ENCODE measurements at places on chromosomes 2 and 18.

DNA sequence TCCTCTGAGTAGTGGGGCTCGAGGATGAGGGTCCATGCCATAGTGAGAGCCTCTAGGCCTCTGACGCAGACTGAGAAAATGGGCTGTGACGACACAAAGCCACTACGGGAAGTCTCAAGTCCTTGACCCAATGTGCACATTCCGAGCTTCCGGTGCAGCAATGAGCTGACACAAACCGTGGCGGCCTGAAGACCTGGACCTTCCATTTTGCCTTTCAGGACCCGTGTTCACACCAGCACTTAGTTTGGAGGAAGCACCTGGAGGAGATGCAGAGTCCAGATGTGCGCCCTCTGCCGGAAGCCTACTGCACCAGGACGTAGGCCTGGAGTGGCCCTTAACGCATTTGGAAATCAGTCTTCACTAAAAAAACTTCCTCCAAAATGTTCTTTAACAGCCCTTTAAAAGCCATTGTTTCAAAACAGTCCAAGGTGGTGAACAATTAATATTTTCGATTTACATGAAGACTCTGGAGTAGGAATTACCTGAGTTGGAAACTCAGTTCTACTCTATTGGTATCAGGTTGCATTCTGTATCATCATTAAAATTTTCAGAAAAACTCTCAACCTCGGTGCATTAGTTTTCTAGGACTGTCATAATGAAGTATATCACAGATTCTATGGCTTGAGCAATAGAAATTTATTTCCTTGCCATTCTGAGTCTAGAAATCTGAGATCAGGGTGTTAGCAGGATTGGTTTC is 33.9 kb downstream of the BMP10 start:
- DNase-seq, result no peak

DNA sequence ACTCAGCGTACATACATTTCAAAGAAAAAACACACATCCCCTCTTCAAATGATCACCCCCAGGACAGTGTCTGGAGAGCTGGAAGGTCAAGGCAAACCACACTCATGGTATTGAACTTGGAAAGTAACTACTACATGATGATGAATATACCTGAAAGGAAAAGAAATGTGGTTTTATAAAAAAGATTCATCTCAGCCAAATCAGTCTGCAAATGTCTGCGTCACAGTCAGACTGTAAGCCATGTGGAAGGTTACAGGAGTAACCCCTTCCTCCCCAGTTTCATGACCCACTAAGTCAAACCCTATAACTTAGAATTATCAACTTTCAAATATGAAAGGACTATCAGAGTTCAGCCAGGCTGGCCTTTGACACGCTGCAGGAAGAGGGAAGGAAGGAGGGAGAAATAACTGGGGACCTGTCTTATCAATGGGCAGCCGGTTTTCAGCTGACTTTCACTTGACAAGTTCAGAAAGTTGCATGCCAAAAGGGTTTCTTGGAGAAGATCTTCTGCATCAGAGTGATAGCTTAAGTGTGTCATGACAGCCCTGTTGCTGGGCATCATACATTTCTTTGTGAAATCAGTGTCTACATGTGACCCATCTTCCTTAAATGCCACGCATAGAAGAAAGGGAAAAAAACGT is 7.0 kb upstream of the BMP10 start:
- DNase-seq, result no peak

- no peak for DNase-seq
These were observed 375.8 kb upstream of the FANCL start for GRCh38 chr2:58616961-58617360.

DNA sequence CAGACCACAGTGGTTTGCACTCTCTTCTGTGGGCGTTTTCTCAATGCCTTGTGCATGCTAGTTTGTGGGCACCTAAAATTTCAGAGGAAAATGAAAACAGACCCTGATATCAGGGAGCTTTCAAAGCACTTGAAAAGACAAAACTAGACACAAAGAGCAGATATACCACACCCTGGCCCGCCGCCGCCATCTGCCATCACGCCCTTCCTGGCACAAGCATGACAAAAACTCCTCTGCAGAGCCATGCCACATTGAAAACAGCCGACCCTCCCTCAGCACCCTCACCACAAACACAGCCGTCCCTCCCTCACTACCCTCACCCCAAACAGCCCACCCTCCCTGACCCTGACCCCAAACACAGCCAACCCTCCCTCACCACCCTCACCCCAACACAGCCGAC is 84.8 kb upstream of the RAB6C start:
- no peak for DNase-seq

DNA sequence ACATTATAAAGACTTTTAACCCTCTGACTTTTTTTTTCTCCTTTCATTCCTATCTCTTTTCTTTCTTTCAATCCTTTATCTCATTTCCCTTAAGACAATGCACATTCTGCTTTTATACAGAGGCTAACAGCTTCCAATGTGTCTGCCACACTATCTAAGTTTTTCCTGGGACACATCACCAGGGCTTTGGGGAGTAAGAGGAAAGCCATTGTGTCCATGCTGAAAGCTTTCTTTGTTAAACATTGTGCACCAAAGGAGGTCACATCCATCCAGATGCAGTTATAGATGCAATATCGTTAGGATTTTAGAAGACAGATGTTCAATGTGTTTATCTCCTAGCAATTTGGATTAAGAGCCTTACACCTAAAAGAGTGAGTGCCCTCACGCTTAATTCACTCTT is 534.1 kb downstream of the CNTNAP5 start:
- no peak for DNase-seq

- DNase-seq, result no peak
These were observed 35.5 kb downstream of the SDC1 start for GRCh38 chr2:20189299-20189931.

- DNase-seq, result no peak
These were observed 1191.9 kb upstream of the SLC39A10 start for GRCh38 chr2:194464964-194465638.

GRCh38 chr2:86360776-86361175 is 23.4 kb upstream of the REEP1 start:
- DNase-seq, result no peak

DNA sequence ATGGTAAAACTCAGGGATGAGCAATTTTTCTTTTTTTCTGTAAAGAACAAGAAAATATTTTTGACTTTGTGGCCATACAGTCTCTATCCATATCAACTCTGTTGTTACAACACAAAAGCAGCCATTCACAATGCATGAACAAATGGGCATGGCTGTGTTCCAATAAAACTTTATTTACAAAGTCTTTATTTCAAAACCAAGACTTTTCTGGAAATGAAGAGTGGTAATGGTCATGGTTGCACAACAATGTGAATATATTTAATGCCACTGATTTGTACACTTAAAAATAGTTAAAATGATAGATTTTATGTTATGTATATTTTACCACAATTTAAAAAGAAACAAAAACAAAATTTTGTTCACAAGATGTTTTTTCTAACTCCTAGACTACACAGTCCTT is 1.6 kb upstream of the DSG3 start:
- no peak for DNase-seq

DNA sequence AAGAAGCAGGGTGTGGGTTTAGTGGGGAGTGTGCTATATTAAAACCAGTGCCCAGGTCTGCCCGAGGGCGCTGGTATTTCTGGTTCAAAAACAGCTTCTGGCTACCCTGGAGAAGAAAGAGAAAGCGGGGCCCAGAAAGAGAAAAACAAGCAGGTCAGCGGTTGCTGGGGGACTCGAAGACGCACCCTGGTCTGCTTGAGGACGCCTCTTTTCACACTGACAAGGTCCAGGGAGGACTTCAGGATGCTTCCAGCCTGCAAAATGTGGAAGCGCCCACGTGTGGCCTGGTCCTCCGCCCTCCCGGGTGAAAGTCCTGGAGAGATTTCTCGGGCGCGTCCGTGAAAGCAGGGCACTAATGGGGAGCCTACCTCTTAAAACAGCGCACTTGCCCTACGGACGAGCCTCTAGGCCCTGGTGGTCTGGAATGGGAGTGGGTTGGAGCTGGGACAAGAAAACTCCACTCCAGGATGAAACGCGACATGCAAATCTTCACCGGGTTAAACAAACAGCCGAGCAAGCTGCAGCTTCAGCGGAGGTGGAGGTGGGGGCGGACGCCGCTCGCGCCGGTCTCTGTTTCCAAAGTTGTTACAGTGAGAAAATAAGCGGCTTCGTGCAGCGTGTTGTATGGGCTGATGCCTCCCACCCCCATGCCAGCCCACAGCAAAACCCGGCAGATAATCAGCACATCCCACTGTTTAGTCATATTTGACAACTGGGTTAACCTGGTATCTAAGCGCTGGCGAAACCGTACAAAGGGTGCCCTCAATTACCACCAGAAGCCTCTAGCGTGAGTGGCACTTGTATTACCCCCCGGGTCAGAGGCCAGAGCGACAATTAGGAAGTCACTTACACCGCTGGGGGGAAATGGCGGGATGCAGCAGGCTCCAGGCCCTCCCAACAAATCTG is 1.1 kb upstream of the SP9 start:
- DNase-seq, result no peak

- no peak for DNase-seq
These were observed 8.3 kb downstream of the TBR1 start for GRCh38 chr2:161424394-161424769.

DNA sequence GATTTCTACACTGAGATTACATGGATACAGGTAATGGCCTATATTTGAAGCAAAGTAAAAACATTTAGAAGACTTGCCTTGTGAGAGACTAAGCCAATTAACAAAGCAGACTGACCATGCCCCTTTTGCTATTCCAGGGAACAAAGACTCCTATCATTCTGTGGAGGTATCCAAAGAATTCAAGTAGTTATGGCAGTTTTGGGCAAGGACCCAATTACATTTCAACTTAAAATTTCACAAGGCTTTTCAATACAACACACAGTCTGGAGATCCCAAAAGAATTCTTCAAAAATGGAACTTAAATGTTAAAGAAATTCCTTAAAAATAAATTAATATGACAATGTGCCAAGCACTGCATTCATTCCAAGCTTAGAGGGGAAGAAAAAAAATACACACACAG is 109.2 kb upstream of the CHRNA1 start:
- DNase-seq, result no peak

- DNase-seq, result no peak
These were observed 253.1 kb downstream of the DYM start for GRCh38 chr18:49207361-49207760.

DNA sequence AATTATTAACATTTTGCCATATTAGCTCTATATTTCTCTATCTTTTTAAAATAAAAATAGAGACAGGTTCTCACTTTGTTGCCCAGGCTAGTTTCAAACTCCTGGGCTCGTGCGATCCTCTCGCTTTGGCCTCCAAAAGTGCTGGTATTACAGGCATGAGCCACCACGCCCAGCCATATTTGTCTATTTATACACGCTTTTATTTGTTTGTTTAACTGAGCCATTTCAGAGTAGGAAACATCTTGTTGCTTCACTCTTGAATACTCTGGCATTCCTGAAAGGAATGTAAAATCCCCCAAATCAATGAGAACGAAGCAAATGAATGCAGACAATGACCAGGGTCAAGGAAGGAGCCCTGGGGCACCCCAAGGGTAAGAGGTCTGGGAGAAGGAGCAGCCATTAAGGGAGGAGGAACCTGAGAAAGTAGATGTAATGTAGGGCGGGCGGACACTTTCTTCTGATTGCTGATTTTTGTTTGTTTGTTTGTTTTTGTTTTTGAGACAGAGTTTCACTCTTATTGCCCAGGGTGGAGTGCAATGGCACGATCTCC is 31.7 kb upstream of the RAB1A start:
- no peak for DNase-seq

GRCh38 chr18:36757081-36757480 is 71.7 kb downstream of the TPGS2 start:
- DNase-seq, result no peak

- DNase-seq, result no peak
These were observed 99.3 kb downstream of the SPATS2L start for GRCh38 chr2:200405599-200406298.

GRCh38 chr2:181882246-181883020 is 9.1 kb upstream of the ITPRID2 start:
- no peak for DNase-seq

GRCh38 chr2:128090575-128090944 is 440 bp upstream of the UGGT1 start:
- no peak for DNase-seq

- no peak for DNase-seq
These were observed 20.9 kb upstream of the CCBE1 start for GRCh38 chr18:59718108-59718463.

DNA sequence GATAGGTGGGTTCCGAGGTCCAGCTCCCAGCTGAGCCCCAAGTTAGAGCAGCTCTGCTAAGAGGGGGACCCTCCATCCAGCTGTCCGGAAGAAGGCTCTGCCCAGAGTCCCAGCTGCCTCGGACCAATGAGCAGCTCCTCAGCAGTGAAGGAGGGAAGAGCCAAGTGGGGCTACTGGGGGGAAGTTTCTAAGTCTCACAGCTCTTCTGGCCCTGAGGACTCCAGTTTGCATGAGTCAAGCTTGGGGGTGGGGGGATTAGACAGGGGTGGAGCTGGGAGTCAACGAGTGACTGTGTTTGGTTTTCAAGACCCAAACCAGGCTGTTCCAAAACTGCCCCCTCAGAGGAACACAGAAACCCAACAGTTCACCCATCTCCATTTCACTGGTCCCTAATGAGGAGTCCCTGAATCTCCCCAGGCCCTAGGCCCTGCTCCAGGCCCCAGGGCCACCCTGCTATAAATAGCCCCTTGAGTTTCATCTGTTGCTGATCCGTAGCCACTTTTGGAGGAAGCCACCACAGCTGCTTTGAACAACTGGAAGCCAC is 100.9 kb downstream of the TNS1 start:
- DNase-seq, result peak; percentile 91

GRCh38 chr2:38039121-38039910 is 36.6 kb downstream of the CYP1B1 start:
- no peak for DNase-seq

- DNase-seq, result no peak
These were observed 43.6 kb downstream of the MCFD2 start for GRCh38 chr2:46871976-46872381.

DNA sequence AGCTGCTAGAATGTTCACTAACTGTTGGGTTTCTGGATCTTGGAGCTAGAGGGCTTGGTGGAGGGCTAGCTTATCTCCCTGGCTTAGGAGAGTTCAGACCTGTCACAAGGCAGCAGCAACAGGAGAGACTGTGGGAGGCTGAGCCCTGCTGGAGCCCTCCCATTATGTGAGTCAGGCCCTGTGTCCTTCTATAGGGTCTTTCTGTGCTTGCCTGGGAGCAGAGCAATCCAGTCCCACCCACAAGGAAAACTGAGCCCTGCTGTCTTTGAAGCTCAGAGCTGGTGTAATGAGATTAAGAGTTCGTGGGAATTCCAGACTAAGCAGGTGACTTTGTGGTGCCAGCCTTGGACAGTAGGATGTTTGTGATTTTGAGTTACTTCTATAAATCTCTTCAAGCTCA is 249.0 kb downstream of the TTC32 start:
- DNase-seq, result no peak

- no peak for DNase-seq
These were observed 53.4 kb upstream of the PROKR1 start for GRCh38 chr2:68589963-68590362.

Measured in coronary artery (tissue), 2 donors.